GM12892 (cell line): ENCODE measurements at places on chromosomes 1 and 21.

DNA sequence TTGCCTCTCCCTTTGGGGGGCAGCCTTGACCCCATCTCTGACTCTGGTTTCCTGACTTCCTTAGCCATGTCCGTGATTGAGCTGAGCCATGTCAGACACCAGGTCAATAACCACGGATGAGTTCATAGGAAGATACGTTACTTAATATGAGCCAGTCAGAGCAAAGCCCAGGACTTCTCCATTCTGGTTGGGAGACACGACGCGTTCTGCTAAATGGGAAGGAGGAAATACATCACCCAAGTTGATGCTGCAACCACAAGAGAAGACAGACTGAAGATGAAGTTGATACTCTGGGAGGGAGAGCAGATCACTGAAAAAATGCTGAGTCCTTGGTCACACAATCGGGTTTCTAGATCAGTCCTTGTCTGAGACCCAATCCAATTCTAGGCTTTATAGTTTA is 90.9 kb downstream of the MATN1 start:
- DNase-seq: no peak

DNA sequence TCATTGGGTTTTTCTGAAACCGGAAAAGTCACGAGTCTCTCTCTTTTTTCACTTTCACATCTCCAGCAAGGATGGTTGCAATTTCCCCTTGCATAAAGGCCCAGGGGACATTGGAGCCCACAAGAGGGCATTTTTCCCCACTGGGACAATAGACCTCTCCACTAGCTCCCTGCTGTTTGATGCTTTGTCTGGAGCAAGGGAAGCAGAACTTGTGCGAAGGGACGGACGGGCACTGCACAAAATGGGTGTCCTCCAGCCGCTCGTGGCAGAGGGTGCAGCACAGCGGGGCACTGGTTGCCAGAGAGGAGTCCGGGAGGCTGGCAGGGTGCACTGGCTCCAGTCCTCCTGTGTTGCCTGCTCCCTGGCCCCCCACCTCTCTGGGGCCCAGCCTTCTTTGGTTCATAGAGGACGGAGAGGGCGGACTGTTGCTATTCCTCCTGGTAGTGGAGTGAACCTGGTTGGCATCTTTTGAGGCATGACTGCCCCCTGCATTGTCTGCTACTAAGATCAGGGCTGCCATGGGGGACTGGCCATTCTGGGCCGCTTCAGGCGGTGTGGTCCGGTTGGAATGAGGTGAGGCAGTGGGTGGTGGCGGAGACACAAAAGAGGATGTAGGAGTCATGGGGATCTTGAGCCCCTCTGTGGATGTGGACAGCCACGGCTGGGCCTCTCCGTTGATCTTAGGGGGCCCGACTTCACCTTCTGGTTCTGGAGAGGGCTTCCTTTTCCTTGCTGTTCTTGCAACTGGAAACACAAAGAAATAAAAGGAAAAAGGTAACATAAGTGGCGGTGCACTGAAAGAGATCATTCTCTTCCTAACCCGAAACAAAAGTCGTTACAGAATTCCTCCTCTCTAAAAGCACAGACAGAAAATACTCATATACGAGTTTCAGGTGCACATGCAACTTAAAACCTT is 2.6 kb downstream of the IRF2BP2 start:
- DNase-seq: no peak

DNA sequence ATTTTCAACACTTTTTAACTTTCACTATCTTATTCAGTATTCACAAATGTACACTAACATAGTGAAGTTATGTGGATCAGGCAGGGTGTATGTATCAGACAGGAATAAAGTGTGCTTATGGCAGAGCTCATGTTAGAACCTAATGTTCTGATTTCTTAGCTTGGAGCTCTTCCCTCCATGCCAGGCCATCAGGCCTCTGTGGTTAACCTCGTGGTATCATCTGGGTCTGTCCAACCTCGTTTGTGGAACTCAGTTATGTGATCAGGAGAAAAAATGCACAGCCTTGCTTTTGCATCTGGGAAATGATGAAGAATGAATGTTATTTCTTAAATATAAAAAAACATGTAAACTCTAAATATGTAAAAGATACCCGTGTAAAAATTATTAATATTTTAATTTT is 86.9 kb downstream of the MPZL1 start:
- DNase-seq: no peak

DNA sequence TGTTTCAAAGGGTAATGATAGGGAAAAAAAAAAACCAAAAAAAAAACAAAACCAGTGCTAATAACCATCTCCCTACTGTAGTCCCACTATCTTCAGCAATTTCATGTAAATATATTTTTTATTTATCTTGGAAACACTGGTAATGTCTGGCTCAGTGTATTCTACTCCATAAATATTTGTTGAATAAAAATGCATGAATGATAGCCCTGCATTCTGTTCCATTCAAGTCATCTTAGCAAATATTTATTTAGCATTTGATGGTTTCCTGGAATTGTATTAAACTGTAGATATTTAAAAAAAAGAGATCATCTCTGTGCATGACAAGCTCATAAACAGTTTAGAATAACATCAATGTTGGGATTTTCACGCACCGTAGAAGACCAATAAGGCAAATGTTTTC is 24.2 kb downstream of the IL23R start:
- no peak for DNase-seq

DNA sequence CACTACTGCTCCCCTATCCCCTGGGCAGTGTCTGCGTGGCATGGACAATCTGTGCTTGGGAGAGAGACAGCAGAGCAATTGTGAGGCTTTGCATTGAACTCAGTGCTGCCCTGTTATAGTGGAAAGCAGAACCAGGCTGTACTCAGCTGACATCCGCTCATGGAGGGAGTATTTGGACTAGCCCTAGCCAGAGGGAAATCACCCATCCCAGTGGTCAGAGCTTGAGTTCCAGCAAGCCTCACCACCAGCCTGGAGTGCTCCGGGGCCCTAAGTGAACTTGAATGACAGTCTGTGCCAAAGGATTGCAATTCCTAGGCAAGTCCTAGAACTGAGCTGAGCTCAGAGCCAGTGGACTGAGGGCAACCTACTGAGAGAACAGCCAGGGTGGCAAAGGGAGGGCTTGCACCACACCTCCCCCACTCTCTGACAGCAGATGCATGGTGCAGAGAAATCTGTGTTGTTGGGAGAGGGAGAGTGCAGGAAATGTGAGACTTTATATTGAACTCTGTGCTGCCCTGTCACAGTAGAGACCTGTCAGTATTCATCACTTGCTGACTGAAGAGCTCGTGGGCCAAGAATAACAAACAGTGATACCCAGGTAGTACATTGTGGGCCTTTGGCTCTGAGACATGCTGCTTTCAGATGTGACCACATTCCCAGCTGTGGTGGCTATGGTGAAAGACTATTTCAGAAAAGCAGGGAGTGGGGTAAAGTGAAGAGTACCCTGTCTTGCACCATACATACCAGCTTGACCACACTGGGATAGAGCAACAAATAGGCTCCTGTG is 107.7 kb upstream of the SLC5A9 start:
- DNase-seq: no peak

- DNase-seq: no peak
Observed at GRCh38 chr1:52659356-52659755, 26.4 kb downstream of the SHISAL2A start.

- no peak for DNase-seq
Observed at GRCh38 chr1:212070720-212071302, 35.3 kb downstream of the DTL start.

- no peak for DNase-seq
Observed at GRCh38 chr1:18085387-18086074, 22.1 kb upstream of the IGSF21 start.

DNA sequence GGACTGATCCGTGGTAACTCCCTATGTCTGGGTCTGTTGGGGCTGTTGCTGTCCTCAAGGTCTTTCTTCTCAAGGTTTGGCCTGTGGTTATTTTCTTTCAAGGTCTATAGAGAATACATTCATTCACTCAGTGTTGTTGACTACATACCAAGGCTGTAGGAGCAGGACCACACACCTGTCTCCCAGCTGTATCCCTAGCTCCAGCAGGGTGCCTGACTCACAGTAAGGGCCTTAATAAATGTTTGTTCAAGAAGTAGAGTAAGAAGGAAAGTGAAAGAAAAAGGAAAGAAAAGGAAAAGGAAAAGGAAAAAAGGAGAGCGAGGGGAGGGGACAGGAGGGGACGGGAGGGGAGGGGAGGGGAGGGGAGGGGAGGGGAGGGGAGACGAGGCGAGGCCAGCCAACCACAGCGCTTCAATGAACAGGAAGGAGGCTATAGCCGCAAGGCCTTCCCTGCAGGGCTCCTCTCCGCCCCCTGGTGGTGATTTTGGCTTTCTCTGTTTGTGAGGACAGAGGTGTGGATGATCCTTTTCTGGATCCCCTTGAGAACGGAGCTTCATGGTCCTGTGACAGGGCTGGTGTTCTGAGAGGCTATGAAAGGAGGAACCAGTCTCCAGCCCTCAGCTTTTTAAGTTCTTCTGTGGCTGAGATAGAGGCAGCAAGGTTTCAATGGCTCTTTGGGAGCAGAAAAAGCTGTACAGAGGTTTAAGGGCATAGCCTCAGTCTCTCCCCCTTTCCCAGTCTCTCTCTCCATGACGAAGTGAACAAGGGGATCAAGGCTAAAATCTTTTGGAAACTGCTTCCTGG is 30.6 kb upstream of the LCE5A start:
- no peak for DNase-seq

DNA sequence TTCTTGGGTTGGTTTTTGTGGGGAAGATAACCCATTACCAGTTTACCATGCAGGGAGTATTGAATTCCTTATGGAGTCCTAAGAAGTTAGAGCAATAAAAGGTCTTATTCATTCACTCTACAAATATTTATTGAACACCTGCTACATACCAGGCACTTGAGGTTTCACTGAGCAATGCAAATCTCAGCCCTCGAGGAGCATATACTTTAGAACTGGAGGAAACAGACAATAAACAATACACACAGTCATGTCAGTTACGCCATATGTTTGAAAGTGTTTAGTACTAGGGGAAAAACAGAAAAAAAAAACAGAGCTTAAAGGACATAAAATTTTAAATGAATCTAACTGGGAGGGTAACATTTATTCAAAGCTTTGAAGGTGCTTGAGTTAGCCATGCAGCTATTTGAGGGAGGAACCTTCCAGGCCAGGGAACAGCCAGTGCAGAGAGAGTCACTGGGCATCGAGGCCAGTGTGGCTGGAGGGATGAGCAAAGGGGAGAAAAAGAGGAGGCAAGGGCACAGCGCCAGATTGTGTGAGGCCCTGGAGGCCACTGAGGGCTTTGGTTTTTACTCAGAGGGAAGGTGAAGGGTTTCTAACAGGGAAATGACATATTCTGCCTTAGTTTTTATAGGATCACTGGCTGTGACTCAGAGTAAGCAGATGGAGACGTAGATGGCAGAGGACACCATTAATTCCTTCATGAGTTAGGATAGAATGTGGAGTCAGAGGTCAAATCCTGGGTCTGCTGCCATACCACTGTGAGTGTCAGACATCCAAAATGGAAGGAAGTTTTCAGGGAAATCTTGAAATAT is 32.7 kb downstream of the C1orf21 start:
- DNase-seq: no peak

DNA sequence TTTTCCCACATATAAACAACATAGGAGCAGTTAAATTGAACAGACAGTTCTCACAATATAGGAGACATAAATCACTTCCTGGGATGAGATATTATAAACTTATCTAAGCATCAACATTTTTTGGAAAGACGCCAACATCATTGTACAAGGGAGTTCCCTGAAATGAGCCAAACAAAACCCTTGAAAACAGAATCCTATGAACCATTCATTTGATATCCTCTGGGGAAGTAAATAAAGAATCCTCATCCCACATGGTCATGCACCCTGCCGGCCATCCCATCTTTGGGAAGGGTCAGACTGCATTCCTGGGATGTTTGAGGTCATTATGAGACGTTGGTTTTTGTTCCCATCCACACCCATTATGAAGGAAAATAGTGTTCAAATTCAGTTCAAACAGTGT is 111.8 kb upstream of the USP25 start:
- no peak for DNase-seq

DNA sequence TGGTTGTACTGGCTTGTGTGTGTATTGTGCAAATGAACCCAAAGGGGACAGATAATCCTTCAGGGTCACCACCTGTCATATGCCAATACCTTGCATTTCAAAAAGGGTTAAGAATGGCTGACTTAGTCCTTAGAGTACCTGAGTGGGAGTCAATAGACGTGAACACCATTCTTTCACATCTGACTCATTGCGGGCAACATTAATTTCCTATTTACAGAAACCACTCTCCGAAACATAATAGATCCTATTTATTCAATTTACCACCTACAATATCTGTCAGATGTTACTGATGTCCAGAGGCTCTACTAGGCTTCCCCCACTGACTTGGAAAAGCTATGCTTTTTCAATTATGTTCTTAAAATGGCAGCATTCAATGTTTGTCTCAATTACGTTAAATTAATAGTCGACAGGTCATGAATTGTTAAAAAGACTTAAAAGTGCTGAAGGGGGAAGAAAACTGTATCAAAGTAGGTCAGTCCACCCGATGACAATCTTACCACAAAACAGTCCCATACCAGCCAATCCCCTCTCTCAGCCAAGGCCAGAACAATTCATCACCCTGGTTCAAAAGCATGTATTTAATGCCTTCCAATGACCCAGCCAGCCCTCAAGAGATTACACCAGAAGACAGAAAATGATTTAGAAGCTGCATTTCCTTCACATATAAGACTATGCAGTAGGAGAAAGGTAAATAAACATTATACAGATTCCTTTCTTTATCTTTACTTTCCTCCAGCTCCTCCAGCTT is 48.6 kb upstream of the PLA2G2C start:
- no peak for DNase-seq

- DNase-seq: no peak
Observed at GRCh38 chr1:216686860-216687766, 36.1 kb downstream of the ESRRG start.

- no peak for DNase-seq
Observed at GRCh38 chr1:189936861-189937260, 540.8 kb downstream of the BRINP3 start.

- DNase-seq: no peak
Observed at GRCh38 chr1:23650344-23650990, 41.1 kb upstream of the RPL11 start.

DNA sequence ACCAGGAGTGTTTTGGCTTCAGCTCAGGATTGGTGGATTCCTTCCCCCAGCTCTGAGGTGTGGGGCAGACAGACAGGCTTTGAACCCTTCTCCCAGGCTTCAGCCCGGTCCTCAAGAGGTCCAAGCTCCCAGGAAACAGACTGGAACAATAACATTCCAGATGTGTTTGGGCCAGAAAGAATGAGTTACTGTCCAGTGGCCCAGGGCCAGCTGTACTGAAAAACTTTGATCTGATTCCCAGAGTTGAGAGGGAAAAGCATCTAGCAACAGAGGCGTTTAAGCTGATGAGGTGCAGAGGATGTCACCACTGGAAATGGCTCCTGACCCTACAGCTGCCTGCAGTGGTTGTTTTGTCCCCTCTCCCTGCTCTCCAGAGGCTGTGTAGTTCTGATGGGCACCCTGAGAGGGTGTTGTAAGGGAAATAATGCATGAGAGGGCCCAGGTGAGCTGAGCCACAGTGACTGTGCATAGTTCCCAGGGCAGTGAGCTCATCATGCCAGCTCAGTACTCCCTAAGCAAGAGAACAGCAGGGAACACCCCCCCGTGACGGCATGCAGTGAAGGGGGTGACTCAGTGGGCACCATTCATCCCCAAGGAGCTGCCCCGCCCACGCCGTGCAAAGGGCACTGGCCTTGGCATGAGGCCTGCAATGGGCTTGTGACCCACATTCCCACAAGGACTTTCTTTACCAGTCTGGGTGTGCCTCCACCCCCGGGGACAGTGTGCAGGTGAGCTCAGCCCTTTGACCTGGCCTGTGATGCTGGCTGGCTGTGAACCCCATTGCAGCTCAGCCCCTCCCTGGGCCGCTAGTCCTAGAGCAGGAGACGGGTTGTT is 13.8 kb upstream of the SFN start:
- DNase-seq: no peak
